ENCODE measurements at places on chromosomes 3 and 15. TPM values are rescaled to one million over a fixed set of nuclear protein-coding genes. Genes with fewer than 3 reads are reported as not detected.
A peak's percentile ranks its signal among the peaks of the same experiment; 100 is the strongest.

GRCh38 chr3:129605203-129605921 lies 1.1 kb downstream of the PLXND1 start:
- no peaks in the 10 kb centered on the region for H3K36me3 ChIP-seq
- H3K4me3 ChIP-seq: peak overlapping the region; percentile 95
- no peaks in the 10 kb centered on the region for H3K27me3 ChIP-seq
- peak overlapping the region; percentile 85 for H3K27ac ChIP-seq
- H3K4me1 ChIP-seq: peaks cover 80% of the 10 kb centered on the region

DNA sequence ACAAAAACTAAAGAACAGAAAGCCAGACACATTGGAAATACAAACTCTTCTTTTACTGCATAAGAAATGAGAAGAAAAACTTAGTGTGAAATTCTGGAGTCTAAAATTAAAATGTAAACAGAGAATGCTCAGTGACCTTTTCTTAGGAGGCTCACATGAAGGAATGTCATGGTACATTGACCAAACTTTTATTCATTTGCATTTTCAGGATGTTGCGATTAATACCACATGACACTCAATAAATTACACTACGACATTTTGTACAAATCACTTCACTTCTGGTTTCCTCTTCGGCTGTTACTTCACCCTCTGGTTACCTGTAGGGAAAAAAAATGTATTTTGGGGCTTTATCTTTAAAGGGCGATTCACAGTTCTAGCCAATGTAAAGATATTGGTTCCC lies 56.4 kb upstream of the ACTC1 start:
- no peak overlapping the region for H3K4me3 ChIP-seq
- peaks cover 36% of the 10 kb centered on the region for H3K4me1 ChIP-seq
- H3K27me3 ChIP-seq: no peaks in the 10 kb centered on the region
- peaks cover 32% of the 10 kb centered on the region for H3K36me3 ChIP-seq
- DNase-seq: no peak
- no peak overlapping the region for H3K27ac ChIP-seq

GRCh38 chr3:160792540-160792939 lies 36.5 kb downstream of the PPM1L start:
- DNase-seq: no peak
- no peaks in the 10 kb centered on the region for H3K27me3 ChIP-seq
- no peaks in the 10 kb centered on the region for H3K4me1 ChIP-seq
- no peak overlapping the region for H3K4me3 ChIP-seq

DNA sequence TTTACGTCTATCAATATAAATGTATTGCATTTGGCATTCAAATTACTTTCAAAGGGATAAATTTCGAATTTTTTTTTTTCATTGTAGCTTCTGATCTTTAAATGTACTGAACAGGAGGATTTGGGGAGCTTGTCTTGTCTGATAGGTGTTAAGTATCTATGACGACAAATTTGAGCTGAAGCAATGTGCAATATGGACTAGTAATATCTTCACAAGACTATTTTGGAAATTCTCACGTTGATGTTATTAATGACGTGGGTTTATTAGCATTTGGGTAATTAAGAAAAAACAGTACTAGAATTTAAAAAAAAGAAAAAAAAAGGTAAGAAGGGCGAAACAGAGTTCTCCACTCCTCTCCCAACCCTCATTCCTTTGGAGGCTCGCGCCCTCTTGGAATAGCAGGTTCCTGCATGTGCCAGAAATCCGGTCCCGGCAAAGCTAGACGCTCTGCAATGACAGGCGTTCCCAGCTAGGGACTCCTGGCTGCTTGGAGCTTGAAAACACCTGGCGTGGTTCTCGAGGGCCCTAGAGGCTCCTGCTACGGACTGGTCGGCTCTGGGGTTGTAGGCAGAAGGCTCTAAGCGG lies 648 bp upstream of the P2RY1 start:
- no peak overlapping the region for H3K27ac ChIP-seq
- no peak for DNase-seq
- H3K4me1 ChIP-seq: no peaks in the 10 kb centered on the region
- H3K4me3 ChIP-seq: peak overlapping the region; percentile 42
- peaks cover 6% of the 10 kb centered on the region for H3K36me3 ChIP-seq
- H3K27me3 ChIP-seq: peaks cover 11% of the 10 kb centered on the region

Gene CADPS
- total RNA-seq: not detected

Measured in HFFc6 (cell line).